HCT116 (cell line): ENCODE measurements at places on chromosomes 6 and 20.
A peak's percentile ranks its signal among the peaks of the same experiment; 100 is the strongest.

- no peak for DNase-seq
Measured at GRCh38 chr20:8421981-8422380, 289.9 kb downstream of the PLCB1 start.

- no peak for DNase-seq
Measured at GRCh38 chr6:149864578-149865535, 698 bp upstream of the LRP11 start.

- no peak for DNase-seq
Measured at GRCh38 chr20:438571-439469, 23.5 kb downstream of the TBC1D20 start.

DNA sequence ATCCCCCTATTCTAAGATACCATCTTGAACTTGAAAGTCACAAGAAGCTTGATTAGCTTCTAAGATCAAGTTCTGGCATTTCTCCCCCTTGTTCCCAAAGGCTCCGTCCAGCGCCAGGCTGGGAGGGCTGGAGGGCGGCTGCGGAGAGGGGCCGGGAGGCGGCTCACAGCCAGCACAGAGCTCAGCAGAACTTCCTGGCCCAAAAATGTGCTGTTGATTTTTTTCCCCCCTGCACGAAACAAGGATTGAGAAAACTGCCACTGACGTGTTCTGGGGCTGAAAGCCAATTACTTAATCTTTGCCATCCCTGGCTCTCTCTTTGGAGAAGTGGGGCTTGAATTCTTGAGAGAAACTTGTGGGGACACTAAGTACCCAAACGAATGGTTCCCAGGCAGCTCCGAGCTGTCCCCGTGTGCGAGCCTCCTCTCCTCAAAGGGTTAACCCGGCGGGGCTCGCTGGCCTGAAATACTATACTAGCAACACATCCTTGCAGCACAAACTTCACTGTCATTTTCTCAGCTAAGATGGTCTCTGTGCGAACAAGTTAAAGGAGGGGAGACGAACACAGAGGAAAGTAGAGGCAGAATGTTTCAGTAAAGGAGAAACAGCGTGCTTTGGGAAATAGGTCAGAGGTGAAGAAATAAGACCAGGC is 452 bp downstream of the TRAF3IP2 start:
- DNase-seq: no peak

- no peak for DNase-seq
Measured at GRCh38 chr6:129920103-129920798, 59.1 kb upstream of the TMEM244 start.

DNA sequence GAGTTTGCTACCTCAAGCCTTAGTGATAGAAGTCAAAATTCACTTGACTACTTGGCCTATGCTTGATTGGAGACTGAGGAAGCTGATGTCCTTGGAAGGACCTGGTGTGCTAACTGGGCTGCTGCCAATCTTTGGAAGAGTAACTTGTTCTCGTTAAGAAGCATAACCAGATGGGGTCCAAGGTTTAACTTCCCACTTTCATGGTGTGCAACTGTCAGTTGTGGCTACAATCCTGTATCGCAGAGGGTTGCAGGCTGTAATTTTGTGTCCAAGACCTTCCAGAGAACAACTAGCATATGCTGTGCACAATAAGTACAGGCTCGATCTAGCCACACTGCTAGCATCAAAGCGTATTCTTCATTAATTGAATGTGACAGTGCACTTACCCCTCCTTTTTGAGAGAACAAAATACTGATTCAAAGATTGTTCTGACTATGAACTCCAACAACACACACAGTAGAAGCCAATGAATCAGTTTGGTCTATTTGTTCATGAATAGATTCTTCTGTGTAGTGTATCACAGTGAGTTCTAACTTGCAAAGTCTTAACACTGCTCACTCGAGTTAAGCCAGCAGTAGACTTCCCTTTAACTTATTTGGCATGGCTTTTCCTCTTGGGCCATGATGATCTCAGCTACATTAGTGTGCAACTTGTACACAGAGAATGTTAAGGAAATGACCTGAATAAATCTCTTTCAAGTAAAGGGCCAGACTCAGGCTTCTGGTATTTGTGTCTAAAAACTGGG is 15.8 kb upstream of the PLCB1 start:
- DNase-seq: no peak

DNA sequence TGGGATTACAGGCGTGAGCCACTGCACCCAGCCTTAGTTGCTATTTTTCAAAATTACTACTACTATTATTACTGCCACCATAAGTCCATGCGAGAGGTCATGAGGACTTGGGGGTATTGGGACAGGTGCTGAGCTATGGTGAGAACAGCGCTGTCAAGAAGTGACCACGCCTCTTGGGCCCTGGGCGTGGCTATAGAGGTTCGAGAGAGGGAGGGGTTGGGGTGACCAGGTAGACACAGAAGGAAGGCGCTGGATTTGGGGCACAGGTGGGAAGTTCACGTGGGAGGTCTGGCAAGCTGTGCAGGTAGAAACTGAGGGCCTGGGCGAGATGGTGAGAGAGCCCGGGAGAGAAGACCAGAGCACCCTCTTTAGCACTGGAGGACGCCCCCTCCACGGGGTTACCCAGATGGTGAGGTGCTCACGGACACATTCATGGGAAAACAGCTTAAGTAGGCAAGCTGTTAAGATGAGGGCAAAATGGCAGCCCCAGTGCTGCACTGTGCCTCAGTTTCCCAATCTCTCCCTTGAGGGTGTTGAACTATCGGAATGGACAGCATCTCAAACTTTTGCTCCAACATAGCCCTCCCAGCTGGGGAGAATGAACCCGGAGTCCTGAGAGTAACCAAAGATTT is 61.0 kb downstream of the RAB44 start:
- no peak for DNase-seq

DNA sequence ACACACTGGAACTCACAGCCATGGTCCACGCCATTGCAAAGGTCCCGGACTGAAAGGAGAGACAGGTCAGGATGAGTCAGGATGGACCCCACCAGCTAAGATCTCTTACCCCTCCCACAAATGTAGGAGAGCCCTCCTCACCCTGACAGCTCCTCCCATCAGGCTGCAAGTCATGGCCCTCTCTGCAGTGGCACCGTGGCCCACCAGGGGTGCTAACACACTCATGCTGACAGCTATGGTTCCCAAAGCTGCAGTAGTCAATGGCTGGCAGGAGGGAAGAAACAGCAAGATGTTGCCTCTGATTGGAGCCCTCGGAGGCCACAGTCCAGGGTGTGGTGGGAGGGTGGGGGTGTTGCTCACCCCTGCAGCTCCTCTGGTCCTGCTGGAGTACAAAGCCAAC is 5.7 kb upstream of the RBPJL start:
- peak; percentile 50 for DNase-seq

- no peak for DNase-seq
Measured at GRCh38 chr6:157693867-157694266, 129.2 kb upstream of the SNX9 start.

DNA sequence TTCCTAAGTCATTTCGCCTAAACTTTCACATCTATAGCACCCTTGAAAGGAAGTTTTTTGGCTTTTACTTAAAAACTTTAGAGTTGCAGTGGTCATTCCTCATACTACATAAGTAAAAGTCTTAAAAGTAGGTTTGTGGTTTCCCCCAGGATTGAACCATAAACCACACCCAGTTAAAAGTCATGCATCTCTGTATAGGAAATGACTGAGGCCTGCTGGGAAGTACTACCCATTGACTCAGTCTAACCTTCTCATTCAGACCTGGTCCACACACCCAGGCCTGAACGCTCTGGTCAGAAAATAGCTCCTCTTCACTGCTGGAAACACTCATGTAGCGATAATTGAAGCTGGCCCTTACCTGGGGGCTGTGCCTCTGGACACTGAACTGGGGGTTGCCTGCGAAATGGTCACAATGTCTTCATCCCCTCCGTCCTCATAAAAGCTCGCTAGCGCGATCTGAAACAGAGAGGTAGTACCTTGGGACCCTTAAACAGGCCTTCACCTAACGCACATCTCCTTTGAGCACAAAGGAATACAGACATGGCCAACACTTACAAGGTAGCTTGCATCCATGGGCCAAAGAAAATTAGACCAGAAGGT is 2.6 kb downstream of the NSFL1C start:
- no peak for DNase-seq

- DNase-seq: peak; percentile 66
Measured at GRCh38 chr6:85490516-85491248, 40.8 kb downstream of the NT5E start.

- no peak for DNase-seq
Measured at GRCh38 chr6:10793035-10793434, 45.3 kb downstream of the MAK start.

- DNase-seq: no peak
Measured at GRCh38 chr6:16174416-16175078, 45.7 kb downstream of the MYLIP start.
